Kidney (tissue), 22 donors: ENCODE measurements at places on chromosomes 5 and 9.

DNA sequence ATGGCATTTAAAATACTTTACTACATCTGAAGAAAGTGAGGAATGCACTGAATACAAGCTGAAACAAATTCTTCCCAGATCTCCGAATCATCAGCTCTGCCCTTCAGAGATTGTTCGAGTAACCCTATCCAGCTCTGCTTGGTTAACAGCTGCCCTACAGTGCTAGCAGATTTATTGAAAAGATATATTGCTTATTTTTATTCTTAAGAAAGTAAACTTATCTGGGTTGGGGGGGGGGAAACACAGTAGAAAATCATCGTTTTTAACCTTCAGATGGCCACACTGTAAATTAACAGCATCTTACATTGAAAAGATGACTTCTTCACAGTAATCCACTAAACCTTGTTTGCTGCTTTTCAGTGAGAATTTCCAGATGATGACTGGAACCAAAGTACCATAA lies 210.8 kb downstream of the NFIB start:
- H3K4me1 ChIP-seq = no peaks in the 10 kb centered on the region
- no peaks in the 10 kb centered on the region for H3K27me3 ChIP-seq
- no peak overlapping the region for H3K4me3 ChIP-seq
- no peaks in the 10 kb centered on the region for H3K36me3 ChIP-seq

DNA sequence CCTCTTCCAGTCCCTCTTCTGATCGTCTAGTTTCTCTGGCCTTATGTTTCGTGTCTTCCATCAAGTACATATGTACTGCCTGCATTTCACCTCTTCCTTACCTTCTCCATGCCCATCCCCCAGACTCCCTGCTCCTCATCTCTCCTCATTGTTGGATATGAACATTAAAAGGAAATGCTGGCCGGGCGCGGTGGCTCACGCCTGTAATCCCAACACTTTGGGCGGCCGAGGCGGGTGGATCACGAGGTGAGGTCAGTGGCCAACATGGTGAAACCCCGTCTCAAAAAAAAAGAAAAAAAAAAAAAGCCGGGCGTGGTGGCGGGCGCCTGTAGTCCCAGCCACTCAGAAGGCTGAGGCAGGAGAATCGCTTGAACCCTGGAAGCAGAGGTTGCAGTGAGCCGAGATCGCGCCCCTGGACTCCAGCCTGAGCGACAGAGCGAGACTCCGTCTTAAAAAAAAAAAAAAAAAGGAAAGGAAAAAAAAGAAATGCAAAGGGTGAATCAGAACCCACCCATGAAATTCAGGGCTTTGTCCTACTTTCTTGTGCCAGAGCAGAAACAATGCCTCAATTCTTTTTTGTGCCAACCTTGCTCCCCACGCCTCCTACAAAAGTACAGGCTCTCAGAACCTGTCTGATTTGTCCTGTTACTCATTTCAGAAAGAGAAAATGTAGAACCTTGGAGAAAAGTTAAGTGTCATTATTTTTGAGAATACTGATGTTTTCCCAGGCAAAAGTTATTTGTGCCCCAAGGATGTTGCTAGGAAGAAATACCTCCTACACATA lies 1.5 kb upstream of the ZFR start:
- H3K27ac ChIP-seq = no peak overlapping the region
- DNase-seq = peak; percentile 4
- H3K4me3 ChIP-seq = no peak overlapping the region
- H3K36me3 ChIP-seq = no peaks in the 10 kb centered on the region
- peaks cover 5% of the 10 kb centered on the region for H3K4me1 ChIP-seq

DNA sequence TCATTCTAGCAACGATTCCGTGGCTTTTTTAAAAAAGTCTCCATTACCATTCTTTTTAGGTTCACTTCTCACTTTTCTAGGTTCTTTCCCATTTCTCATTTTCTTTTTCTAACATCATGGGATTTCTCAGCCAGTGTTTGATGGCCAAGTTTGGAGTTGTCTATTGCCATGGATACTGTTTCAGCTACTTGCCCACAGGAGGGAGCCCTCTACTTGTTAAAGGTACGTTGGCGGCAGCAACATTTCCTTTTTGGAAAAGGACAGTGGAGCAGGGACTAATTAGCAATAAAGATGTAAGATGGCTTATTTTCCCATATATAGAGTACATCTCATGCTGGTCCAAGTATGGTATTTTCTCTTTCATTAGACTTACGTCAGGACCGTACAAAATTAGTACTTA lies 2257.5 kb upstream of the C9orf72 start:
- peak; percentile 80 for DNase-seq
- no peaks in the 10 kb centered on the region for H3K27me3 ChIP-seq
- no peaks in the 10 kb centered on the region for H3K36me3 ChIP-seq
- no peak overlapping the region for H3K4me3 ChIP-seq
- no peaks in the 10 kb centered on the region for H3K4me1 ChIP-seq

DNA sequence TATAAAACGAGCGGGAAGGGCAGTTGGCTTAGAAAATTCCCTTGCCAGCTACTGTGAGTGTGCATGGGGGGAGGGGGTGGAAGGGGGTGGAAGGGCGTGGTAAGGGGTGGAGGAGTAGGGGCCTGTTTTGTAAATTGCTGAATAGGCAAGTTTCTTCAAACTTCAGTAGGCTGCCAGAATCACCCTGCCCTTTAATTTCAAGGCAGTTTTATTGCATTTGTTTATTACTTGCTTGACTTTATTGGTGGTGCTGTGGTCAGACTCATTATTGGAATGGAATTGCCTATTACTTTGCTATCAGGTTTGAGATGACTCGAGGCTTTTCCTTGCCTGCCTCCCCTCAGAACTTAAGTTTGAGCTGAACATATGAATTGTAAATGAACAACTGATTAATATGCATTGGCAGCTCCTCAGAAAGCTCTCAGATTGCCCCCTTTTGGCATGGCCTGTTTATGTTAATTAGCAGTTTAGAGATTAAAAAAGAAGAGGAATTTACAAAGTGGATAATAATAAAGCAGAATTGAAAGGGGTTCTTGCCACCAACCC lies 76.0 kb downstream of the SEMA6A start:
- no peak for DNase-seq
- no peak overlapping the region for H3K4me3 ChIP-seq
- H3K36me3 ChIP-seq = peaks cover 2% of the 10 kb centered on the region
- H3K4me1 ChIP-seq = no peaks in the 10 kb centered on the region
- H3K27ac ChIP-seq = no peak overlapping the region

DNA sequence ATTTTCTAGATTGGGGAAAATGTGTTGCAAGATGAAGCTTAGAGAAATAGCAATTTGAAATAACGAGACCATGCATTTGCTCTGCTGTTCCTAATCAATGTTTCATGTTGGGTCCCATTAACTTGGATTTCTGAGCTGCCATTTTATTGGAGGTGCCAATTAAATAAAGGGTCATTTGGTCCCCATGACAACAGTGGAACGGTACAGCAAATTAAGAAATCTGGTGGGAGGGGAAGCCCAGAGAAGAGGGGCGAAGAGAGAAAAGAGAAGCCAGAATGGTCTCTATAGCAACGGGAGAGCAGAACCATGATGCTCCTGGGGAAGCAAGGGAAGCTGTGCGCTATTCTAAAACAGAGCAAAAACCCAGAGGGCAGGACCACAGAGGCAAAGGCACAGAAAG lies 120.2 kb downstream of the ENTREP1 start:
- no peak for DNase-seq
- no peaks in the 10 kb centered on the region for H3K4me1 ChIP-seq
- H3K27ac ChIP-seq = no peak overlapping the region
- H3K36me3 ChIP-seq = no peaks in the 10 kb centered on the region
- H3K4me3 ChIP-seq = no peak overlapping the region
- H3K27me3 ChIP-seq = no peaks in the 10 kb centered on the region

- no peaks in the 10 kb centered on the region for H3K36me3 ChIP-seq
- no peak overlapping the region for H3K27ac ChIP-seq
- H3K27me3 ChIP-seq = no peaks in the 10 kb centered on the region
- peak; percentile 51 for DNase-seq
- H3K4me3 ChIP-seq = no peak overlapping the region
These were observed 361.8 kb upstream of the ACTBL2 start for GRCh38 chr5:57844410-57844809.

DNA sequence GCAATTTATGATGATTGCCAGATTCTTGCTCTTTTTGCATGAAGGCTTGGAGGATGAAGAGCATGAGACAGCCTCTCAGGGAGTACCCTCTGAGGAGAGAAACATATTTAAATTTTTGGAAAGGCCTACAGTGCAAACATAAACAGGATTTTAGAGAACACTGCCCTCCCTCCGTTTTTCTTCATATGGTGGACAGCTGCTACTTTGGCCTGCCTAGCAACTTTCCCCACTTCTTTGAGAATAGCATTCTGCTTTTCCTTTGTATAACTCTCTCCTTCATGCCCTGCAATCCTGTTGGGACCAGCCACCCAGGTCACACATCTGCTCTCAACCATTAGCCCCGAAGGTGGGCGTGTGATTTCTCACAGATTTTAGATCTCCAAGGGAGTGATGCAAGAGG lies 20.5 kb upstream of the TXN start:
- no peak overlapping the region for H3K4me3 ChIP-seq
- H3K36me3 ChIP-seq = no peaks in the 10 kb centered on the region
- no peak overlapping the region for H3K27ac ChIP-seq
- no peaks in the 10 kb centered on the region for H3K4me1 ChIP-seq

DNA sequence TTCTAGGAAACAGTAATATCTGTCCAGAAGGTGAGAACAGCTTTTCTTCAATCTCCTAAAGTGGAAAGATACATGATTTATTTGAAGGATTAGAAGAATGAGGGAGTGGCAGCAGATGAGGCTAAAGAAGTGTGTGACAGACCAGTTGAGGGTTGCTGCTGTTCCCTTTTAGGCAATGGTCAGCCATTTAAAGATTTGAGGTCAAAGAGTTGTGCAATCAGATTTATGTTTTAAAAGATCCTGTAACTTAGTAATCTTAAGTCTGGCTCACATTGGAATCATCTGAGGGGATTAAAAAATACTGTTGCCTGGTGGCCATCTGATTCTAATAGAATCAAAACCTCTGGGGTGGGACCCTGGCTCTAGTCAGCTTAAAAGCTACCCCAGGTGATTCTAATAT lies 4.3 kb upstream of the SGCD start:
- no peak overlapping the region for H3K27ac ChIP-seq
- no peak overlapping the region for H3K4me3 ChIP-seq
- H3K27me3 ChIP-seq = no peaks in the 10 kb centered on the region
- peaks cover 3% of the 10 kb centered on the region for H3K4me1 ChIP-seq

DNA sequence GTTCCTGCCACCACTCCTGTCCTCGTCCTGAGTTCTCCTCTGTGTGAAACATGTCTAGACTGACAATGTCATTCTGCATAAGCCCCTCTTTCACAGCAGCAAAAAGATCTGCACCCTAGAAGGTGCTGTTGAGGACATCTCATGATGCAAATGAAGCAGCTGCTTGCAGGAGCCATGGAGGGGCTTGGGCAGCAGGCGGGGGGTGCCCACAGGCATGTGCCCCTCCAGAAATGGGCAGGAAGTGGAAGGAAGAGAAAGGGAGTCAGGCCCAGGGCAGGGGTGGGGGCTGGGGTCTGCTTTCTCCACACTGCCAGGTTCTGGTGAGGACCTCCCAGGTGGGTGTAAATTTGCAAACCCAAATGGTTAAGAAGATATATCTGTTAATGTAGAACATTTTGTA lies 54.5 kb upstream of the KCNMB1 start:
- H3K27me3 ChIP-seq = no peaks in the 10 kb centered on the region
- no peaks in the 10 kb centered on the region for H3K4me1 ChIP-seq
- DNase-seq = no peak

GRCh38 chr5:181281984-181282316 lies 21.0 kb upstream of the TRIM52 start:
- H3K4me1 ChIP-seq = no peaks in the 10 kb centered on the region
- no peaks in the 10 kb centered on the region for H3K36me3 ChIP-seq
- no peak overlapping the region for H3K4me3 ChIP-seq
- H3K27me3 ChIP-seq = no peaks in the 10 kb centered on the region
- H3K27ac ChIP-seq = no peak overlapping the region

GRCh38 chr5:31049936-31050704 lies 143.4 kb upstream of the CDH6 start:
- H3K4me1 ChIP-seq = no peaks in the 10 kb centered on the region
- H3K36me3 ChIP-seq = no peaks in the 10 kb centered on the region
- H3K27ac ChIP-seq = no peak overlapping the region
- no peak overlapping the region for H3K4me3 ChIP-seq
- no peaks in the 10 kb centered on the region for H3K27me3 ChIP-seq

- peaks cover 7% of the 10 kb centered on the region for H3K4me1 ChIP-seq
- peak overlapping the region; percentile 76 for H3K4me3 ChIP-seq
- no peak for DNase-seq
- H3K36me3 ChIP-seq = no peaks in the 10 kb centered on the region
- H3K27me3 ChIP-seq = peaks cover 7% of the 10 kb centered on the region
These were observed 729 bp upstream of the TMEM38B start for GRCh38 chr9:105693435-105694189.

- H3K4me3 ChIP-seq = no peak overlapping the region
- no peaks in the 10 kb centered on the region for H3K27me3 ChIP-seq
- no peak for DNase-seq
- H3K27ac ChIP-seq = no peak overlapping the region
These were observed 162.5 kb upstream of the GAS1 start for GRCh38 chr9:87109851-87110250.

GRCh38 chr9:81619353-81620001 lies 69.9 kb downstream of the TLE1 start:
- no peaks in the 10 kb centered on the region for H3K4me1 ChIP-seq
- no peak for DNase-seq
- H3K27me3 ChIP-seq = no peaks in the 10 kb centered on the region
- H3K36me3 ChIP-seq = no peaks in the 10 kb centered on the region
- no peak overlapping the region for H3K27ac ChIP-seq

DNA sequence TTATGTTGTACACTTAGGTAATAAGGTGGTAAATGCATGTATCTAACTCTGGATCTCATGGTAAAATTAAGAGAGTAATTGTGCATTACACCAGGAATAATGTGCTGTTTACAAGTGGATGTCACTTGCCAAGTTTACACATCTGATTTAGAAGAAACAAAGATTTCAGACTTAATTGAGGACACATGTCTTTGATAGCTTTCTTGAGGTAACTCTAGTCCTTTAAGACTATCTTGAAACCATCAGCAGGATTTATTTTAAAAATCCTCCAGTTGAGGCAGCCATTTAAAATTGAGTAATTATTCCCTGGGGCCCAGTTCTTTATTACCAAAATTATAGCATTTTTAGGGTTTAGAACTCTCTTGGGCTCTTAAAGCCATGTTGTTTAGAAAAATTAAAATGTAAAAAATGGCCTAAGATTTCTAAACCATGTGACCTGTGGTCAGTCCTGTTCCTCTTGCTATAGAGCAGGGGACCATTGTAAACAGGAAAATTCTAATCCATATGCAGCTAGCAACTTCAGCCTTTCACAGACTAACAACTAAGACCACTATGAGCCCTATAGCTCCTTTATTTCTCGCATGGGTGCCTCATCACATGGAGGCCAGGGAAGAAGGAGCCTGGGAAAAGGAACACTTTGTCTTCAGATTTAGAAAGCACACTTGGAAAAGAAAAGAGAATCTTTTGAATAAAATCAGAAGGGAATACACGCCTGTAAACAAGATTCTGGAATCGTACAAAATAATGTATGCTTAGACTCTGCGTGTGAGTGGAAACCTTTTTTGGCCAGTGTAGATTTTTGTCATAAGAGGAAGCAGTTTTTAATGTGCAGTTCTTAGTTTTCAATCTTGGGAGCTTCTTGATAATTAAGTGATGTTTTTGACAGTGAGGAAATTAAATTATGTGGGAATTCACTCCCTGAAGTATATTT lies 71.2 kb downstream of the ZSWIM6 start:
- H3K4me3 ChIP-seq = no peak overlapping the region
- no peaks in the 10 kb centered on the region for H3K27me3 ChIP-seq
- no peak overlapping the region for H3K27ac ChIP-seq
- peaks cover 19% of the 10 kb centered on the region for H3K4me1 ChIP-seq
